Pulmonary artery endothelial cell (primary cell): ENCODE measurements at places on chromosomes 6 and 20. TPM values are rescaled to one million over a fixed set of nuclear protein-coding genes. Genes with fewer than 3 reads are reported as not detected.

LHFPL5 gene
- total RNA-seq, result not detected in 2 replicates

DNA sequence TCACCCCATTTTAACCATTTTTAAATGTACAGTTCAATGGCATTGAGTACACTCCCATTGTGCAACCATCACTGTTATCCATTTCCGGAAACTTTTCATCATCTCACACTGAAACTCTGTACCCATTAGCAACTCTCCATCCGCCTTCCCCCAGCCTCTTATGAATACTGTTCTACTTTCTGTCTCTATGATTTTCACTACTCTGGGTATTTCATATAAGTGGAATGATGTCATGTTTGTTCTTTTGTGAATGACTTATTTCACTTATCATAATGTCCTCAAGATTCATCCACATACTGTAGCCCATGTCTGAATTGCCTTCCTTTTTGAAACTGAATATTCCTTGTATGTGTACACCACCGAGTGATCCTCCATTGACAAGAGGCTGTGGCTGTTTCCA lies 92.9 kb upstream of the TOX2 start:
- DNase-seq, result no peak

GRCh38 chr20:3652676-3653596 lies 10.3 kb downstream of the GFRA4 start:
- no peak for DNase-seq

DNA sequence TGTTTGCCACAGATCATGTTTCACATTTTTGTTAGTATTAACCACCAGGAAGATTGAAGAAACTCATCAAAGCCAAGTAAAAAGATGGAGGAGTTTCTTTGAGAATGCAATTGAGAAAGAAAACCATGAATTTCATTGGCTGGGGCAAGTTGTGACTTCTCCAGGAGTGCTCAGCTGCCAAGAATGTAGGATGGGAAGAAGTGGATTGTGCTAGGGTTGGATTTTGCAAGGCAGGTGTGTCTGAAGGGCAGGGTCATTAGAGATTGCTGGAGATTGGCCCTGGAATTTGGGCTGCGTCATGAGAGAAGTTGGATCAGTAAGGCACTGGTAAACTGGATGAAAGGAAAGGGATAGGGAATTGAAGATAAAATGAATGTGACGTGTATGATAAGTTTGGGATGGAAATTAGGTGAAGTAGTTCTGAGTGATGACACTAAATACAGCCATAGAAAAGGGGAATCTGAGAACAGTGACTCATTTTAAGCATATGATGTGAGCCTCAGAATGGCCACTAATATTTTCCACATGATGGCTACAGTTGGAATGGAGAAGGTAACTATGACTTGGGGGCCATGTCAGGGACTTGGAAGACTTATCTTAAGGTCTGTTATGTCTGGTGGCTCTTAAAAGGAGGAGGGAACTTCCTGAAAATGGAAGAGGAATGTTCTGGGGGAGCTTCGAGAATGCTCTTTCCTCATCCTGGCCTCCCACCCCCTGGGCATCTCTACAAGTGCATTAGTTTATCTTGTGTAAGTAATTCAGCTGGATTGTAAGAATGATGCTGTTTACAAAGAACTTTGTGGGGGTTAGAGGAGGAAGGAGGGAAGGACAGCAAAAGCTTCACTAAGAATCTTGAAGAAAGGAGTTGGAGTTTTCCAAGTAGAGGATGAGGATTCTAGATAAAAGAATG lies 27.8 kb upstream of the ERVFRD-1 start:
- DNase-seq, result no peak

SLC26A8 gene
- under 0.01 TPM in 1 of 2 replicates, not detected in the other for total RNA-seq

DNA sequence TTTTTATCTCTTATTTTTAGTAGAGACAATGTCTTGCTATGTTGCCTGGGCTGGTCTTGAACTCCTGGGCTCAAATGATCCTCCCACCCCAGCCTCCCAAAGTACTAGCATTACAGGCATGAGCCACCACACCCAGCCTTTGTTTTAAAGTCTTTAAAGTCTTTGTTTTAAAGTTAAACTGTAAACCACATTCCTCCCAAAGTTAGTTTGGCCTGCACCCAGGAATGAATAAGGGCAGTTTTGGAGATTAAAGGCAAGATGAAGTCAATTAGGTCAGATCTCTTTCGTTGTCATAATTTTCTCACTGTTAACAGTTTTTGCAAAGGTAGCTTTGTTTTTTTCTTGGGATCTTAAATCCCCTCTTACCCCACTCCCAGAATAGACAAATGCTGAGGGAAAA lies 63.8 kb downstream of the UBR2 start:
- no peak for DNase-seq

- no peak for DNase-seq
These were observed 7.2 kb upstream of the MDGA1 start for GRCh38 chr6:37704923-37705238.
